ENCODE measurements at places on chromosomes 3 and 15. TPM values are rescaled to one million over a fixed set of nuclear protein-coding genes. Genes with fewer than 3 reads are reported as not detected.

ANKRD34C gene
- total RNA-seq = not detected

ZNF385D gene
- 1.8 TPM for total RNA-seq

NOX5 gene
- total RNA-seq = not detected

CP gene
- 19.2 TPM for total RNA-seq

CCR9 gene
- not detected for total RNA-seq

SLC2A2 gene
- total RNA-seq = 0.06 TPM

CDCP1 gene
- total RNA-seq = 32.7 TPM

LARP6 gene
- total RNA-seq = 3.8 TPM

CIB2 gene
- total RNA-seq = 1.2 TPM

GOLGA8G gene
- total RNA-seq = not detected

CA12 gene
- 6.3 TPM for total RNA-seq

SMARCC1 gene
- total RNA-seq = 48.2 TPM

CCDC191 gene
- 4.0 TPM for total RNA-seq

TEX55 gene
- total RNA-seq = not detected

EFL1 gene
- total RNA-seq = 9.7 TPM

WDR76 gene
- total RNA-seq = 3.0 TPM

DNAH12 gene
- total RNA-seq = 8.8 TPM

GOLGA8J gene
- total RNA-seq = not detected

AEN gene
- 7.5 TPM for total RNA-seq

LRRC34 gene
- 3.5 TPM for total RNA-seq

XIRP1 gene
- 0.07 TPM for total RNA-seq

GOLGA8T gene
- not detected for total RNA-seq

GOLGA8N gene
- total RNA-seq = 5.9 TPM

SCAPER gene
- 60.4 TPM for total RNA-seq

MYH15 gene
- 0.66 TPM for total RNA-seq

ARF4 gene
- 128 TPM for total RNA-seq

LTK gene
- total RNA-seq = 2.2 TPM

CHRNA5 gene
- total RNA-seq = 0.29 TPM

TIPIN gene
- total RNA-seq = 5.6 TPM

SLC6A11 gene
- not detected for total RNA-seq

DNAH1 gene
- total RNA-seq = 67.1 TPM

RBMS3 gene
- 102 TPM for total RNA-seq

RHCG gene
- total RNA-seq = not detected

TGM4 gene
- not detected for total RNA-seq
